ENCODE measurements at places on chromosomes 3 and 15.

GRCh38 chr15:73936181-73936580, 9.9 kb downstream of the LOXL1 start:
- DNase-seq: no peak

DNA sequence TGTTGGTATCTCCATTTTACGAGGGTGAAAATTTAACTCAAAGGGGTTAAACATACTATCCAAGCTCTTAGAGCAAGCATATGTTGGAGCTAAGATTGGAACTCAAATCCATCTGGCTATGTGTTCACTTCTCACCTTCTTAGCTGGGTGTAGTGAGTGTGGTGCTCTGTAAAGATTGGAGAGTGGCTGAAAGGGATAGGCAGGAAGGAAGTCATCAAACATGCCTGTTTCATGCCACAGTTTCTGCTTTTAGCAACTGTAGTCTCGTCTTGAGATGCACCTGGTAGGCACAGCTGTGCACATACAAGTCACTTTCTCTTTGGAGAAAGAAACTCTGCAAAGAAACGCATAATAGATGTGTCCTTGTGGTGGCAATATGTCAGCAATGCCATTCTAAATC, 189.1 kb upstream of the MDFIC2 start:
- DNase-seq: no peak

- no peak for DNase-seq
Measured at GRCh38 chr3:132966374-132966773, 71.8 kb upstream of the TMEM108 start.

GRCh38 chr15:94066811-94067210, 164.6 kb upstream of the MCTP2 start:
- no peak for DNase-seq

GRCh38 chr3:42504334-42505127, 2.1 kb downstream of the VIPR1 start:
- no peak for DNase-seq

- no peak for DNase-seq
Measured at GRCh38 chr3:107309312-107309711, 67.9 kb upstream of the CCDC54 start.

GRCh38 chr15:39582286-39582976, 1.6 kb downstream of the THBS1 start:
- DNase-seq: no peak

GRCh38 chr15:75923756-75924155, 20.1 kb downstream of the FBXO22 start:
- DNase-seq: no peak

- DNase-seq: no peak
Measured at GRCh38 chr3:52119826-52120225, 34.4 kb downstream of the POC1A start.
